ENCODE measurements at places on chromosomes 12 and 14.

DNA sequence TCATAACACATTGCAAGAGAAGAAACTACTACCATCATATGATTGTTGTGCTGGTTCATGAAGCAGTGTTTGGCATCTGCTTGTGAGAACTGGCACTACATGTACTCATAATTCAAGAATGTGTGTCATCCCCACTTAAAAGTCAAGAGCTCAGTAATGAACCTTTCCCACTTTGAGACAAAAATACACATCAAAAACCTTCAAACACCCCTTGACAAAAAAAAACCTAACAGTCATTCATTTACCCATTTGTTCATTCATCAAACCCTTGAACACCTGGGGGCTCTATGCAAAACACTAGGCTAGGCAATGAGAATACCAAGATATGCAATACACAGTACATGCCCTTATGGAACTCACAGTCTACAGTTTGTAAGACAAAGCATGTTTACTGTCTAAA, 40.0 kb downstream of the KIF21A start:
- no peak overlapping the region for H3K4me3 ChIP-seq
- no peak overlapping the region for H3K27ac ChIP-seq
- no peaks in the 10 kb centered on the region for H3K27me3 ChIP-seq

- H3K27ac ChIP-seq, result peak overlapping the region; percentile 77
- H3K4me1 ChIP-seq, result peaks cover 10% of the 10 kb centered on the region
- peak; percentile 47 for DNase-seq
- no peak overlapping the region for H3K4me3 ChIP-seq
- H3K27me3 ChIP-seq, result no peaks in the 10 kb centered on the region
Measured at GRCh38 chr12:122003651-122004611, 17.8 kb upstream of the BCL7A start.

DNA sequence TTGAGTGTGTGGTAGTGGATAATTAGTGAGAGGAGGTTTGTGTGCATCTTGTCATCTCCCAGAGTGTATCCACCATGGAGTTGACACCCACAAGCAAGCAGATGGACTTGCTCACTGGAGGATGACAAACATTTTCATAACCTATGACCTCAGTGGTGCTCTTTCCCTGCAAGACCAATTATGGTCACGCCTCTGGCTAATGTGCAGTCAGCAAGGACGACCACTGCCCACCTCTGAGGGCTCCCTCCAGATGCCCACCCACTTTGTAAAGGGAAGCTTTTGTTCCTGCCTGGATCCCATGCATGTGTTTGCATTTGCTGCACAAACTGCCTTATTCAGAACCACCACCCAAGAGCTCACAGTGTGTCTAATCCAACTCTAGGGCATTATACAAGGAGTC, 982.8 kb downstream of the TMEM121 start:
- no peaks in the 10 kb centered on the region for H3K4me1 ChIP-seq
- no peaks in the 10 kb centered on the region for H3K27me3 ChIP-seq
- H3K36me3 ChIP-seq, result no peaks in the 10 kb centered on the region
- DNase-seq, result no peak
- H3K4me3 ChIP-seq, result no peak overlapping the region

DNA sequence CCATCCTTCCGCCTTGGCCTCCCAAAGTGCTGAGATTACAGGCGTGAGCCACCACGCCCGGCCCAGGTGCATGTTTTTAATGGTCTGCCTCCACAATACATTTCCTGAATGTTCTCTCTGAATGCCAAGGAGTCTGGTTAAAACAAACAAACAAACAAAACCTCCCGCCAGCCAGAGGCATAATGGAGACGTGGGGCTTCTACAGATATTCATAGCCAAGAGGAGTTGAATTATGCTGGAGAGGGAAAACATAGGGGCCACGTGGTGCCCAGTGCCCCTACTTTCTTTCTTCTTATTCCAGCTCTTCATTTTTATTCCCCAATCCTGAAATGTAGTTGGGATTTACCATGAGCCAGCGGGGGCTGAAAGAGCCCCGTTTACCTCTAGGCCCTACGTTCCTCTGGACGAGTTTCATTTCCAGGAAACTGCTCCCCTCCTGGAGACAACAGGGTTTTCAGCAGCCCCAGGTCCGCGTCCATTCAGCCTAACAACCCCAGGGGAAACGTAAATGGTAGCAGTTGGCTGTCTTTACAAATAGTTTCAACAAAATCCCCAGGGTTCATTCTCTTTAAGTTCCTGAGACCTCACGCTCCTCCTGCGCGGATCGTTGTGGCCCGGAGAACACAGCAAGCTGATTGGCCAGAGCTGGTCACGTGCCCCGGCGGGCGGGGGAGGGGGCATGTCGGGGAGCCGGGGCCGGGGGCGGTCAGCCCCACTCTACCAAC, 108.5 kb upstream of the ESRRB start:
- no peaks in the 10 kb centered on the region for H3K27me3 ChIP-seq
- H3K27ac ChIP-seq, result no peak overlapping the region
- H3K4me3 ChIP-seq, result no peak overlapping the region

GRCh38 chr12:47851303-47851952, 31.7 kb upstream of the HDAC7 start:
- H3K4me3 ChIP-seq, result no peak overlapping the region
- H3K27ac ChIP-seq, result no peak overlapping the region
- H3K4me1 ChIP-seq, result peaks cover 7% of the 10 kb centered on the region
- no peaks in the 10 kb centered on the region for H3K27me3 ChIP-seq
- H3K36me3 ChIP-seq, result peaks cover 17% of the 10 kb centered on the region
- no peak for DNase-seq

- no peaks in the 10 kb centered on the region for H3K36me3 ChIP-seq
- H3K4me1 ChIP-seq, result peaks cover 2% of the 10 kb centered on the region
- H3K27ac ChIP-seq, result peak overlapping the region; percentile 0
- peak; percentile 87 for DNase-seq
- H3K27me3 ChIP-seq, result no peaks in the 10 kb centered on the region
- no peak overlapping the region for H3K4me3 ChIP-seq
Measured at GRCh38 chr14:64681796-64682710, 22.2 kb upstream of the PLEKHG3 start.

DNA sequence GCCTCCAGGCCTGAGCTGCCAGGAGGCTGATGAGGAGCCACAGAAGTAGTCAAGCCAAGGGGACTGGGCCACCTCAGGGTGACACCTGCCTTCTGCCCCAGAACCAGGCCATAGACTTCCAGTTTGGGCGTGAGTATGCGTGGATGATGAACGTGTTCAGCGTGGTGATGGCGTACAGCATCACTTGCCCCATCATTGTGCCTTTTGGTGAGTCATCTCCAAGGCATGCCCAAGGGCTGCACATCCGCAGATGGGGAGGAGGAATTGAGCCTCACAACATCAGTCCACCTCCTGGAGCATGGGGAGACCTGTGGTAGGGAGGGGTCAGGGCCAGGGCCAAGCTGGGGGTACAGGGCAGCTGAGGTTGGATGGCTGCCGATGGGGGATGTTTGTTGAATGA, 22.3 kb downstream of the NGB start:
- H3K27me3 ChIP-seq, result no peaks in the 10 kb centered on the region
- no peak overlapping the region for H3K4me3 ChIP-seq
- DNase-seq, result no peak
- no peaks in the 10 kb centered on the region for H3K4me1 ChIP-seq
- H3K36me3 ChIP-seq, result no peaks in the 10 kb centered on the region
- H3K27ac ChIP-seq, result no peak overlapping the region

GRCh38 chr12:75116646-75117198, 92.9 kb downstream of the KCNC2 start:
- DNase-seq, result no peak
- no peaks in the 10 kb centered on the region for H3K36me3 ChIP-seq
- H3K27ac ChIP-seq, result no peak overlapping the region

- H3K27ac ChIP-seq, result no peak overlapping the region
- H3K4me3 ChIP-seq, result no peak overlapping the region
- H3K4me1 ChIP-seq, result peaks cover 2% of the 10 kb centered on the region
- H3K36me3 ChIP-seq, result peaks cover 12% of the 10 kb centered on the region
- DNase-seq, result no peak
Measured at GRCh38 chr12:45742590-45742989, 13.1 kb downstream of the ARID2 start.

- H3K36me3 ChIP-seq, result peaks cover 9% of the 10 kb centered on the region
- peaks cover 9% of the 10 kb centered on the region for H3K4me1 ChIP-seq
- H3K27ac ChIP-seq, result peak within 1 kb of the TSS; percentile 89
- peak within 1 kb of the TSS; percentile 99 for H3K4me3 ChIP-seq
- DNase-seq, result peak; percentile 86
- no peaks in the 10 kb centered on the region for H3K27me3 ChIP-seq
Measured at GRCh38 chr12:120445911-120446843, at the start of the genes GATC and TRIAP1. Gene GATC (plus strand): TSS chr12:120446444. CDS start chr12:120446481, 37 bp downstream. Gene TRIAP1 (minus strand): TSS chr12:120446384. CDS start chr12:120446372, 12 bp downstream.

DNA sequence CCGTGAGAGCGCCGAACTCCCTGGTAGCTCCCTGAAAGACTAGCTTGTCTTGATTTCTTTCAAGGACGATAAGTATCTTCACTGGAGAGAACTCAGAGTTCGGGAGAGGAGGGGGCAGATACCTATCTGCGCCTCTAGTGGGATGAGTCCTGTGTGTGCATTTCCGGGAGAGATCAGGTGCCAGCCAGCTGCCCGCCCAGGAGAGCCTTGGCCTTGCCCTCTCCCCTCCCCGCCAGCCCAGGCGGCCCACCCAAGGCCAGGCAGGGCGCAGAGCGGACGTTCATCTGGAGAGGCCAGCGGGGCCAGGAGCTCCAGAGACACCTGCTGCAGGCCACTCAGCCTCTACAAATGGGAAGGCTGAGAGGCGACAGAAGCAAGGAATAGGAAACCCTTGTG, 1.0 kb downstream of the CD9 start:
- peak overlapping the region; percentile 77 for H3K4me3 ChIP-seq
- peak overlapping the region; percentile 95 for H3K27ac ChIP-seq
- peaks cover 22% of the 10 kb centered on the region for H3K27me3 ChIP-seq
- H3K36me3 ChIP-seq, result no peaks in the 10 kb centered on the region

GRCh38 chr14:48289701-48290100, 614.3 kb upstream of the MDGA2 start:
- H3K27ac ChIP-seq, result no peak overlapping the region
- DNase-seq, result peak; percentile 79
- no peak overlapping the region for H3K4me3 ChIP-seq
- no peaks in the 10 kb centered on the region for H3K36me3 ChIP-seq
- H3K4me1 ChIP-seq, result no peaks in the 10 kb centered on the region

GRCh38 chr12:110780448-110780847, 37.8 kb upstream of the PPP1CC start:
- H3K27ac ChIP-seq, result no peak overlapping the region
- no peak for DNase-seq
- no peaks in the 10 kb centered on the region for H3K27me3 ChIP-seq

GRCh38 chr12:25715102-25715501, 162.0 kb upstream of the LMNTD1 start:
- no peaks in the 10 kb centered on the region for H3K36me3 ChIP-seq
- no peak overlapping the region for H3K27ac ChIP-seq
- H3K4me3 ChIP-seq, result no peak overlapping the region
- DNase-seq, result no peak
- no peaks in the 10 kb centered on the region for H3K27me3 ChIP-seq
- peaks cover 11% of the 10 kb centered on the region for H3K4me1 ChIP-seq

DNA sequence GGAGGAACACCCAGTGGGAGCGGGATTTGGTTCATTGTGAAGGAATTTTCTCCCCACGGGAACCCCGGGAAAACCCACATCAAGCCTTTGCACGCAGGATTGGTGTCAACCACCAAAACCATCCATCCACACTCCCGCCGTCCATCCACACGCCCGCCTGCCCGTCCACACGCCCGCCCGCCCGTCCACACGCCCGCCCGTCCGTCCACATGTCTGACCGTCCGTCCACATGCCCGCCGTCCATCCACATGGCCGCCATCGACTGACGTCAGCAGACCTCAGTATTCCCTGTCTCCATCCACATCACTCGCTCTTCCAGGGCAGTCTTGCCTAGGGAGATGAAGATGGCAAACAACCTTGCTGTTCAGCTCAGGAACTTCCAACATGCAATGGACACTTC, 6.7 kb upstream of the GPR132 start:
- H3K4me3 ChIP-seq, result no peak overlapping the region
- DNase-seq, result no peak
- no peaks in the 10 kb centered on the region for H3K27me3 ChIP-seq
- no peaks in the 10 kb centered on the region for H3K36me3 ChIP-seq
- H3K27ac ChIP-seq, result no peak overlapping the region

- H3K27me3 ChIP-seq, result no peaks in the 10 kb centered on the region
- no peaks in the 10 kb centered on the region for H3K4me1 ChIP-seq
- H3K4me3 ChIP-seq, result no peak overlapping the region
- DNase-seq, result no peak
Measured at GRCh38 chr12:19054035-19054434, 75.5 kb upstream of the PLEKHA5 start.

- no peak overlapping the region for H3K27ac ChIP-seq
- no peak overlapping the region for H3K4me3 ChIP-seq
- H3K4me1 ChIP-seq, result no peaks in the 10 kb centered on the region
- H3K27me3 ChIP-seq, result no peaks in the 10 kb centered on the region
- DNase-seq, result peak; percentile 29
- H3K36me3 ChIP-seq, result no peaks in the 10 kb centered on the region
Measured at GRCh38 chr14:51855234-51855633, 5.2 kb upstream of the GNG2 start.

GRCh38 chr14:23066855-23067744, 9.8 kb upstream of the CDH24 start:
- H3K27me3 ChIP-seq, result no peaks in the 10 kb centered on the region
- peaks cover 21% of the 10 kb centered on the region for H3K4me1 ChIP-seq
- no peak overlapping the region for H3K27ac ChIP-seq
- DNase-seq, result no peak
- peaks cover 28% of the 10 kb centered on the region for H3K36me3 ChIP-seq
- no peak overlapping the region for H3K4me3 ChIP-seq

GRCh38 chr14:80213602-80214001, 2.3 kb upstream of the DIO2 start:
- DNase-seq, result no peak
- H3K27me3 ChIP-seq, result no peaks in the 10 kb centered on the region
- H3K27ac ChIP-seq, result no peak overlapping the region
- no peaks in the 10 kb centered on the region for H3K36me3 ChIP-seq
- H3K4me3 ChIP-seq, result no peak overlapping the region
- H3K4me1 ChIP-seq, result peaks cover 17% of the 10 kb centered on the region

GRCh38 chr12:3947781-3948180, 74.6 kb upstream of the PARP11 start:
- no peak overlapping the region for H3K4me3 ChIP-seq
- no peaks in the 10 kb centered on the region for H3K27me3 ChIP-seq
- no peaks in the 10 kb centered on the region for H3K4me1 ChIP-seq
- H3K36me3 ChIP-seq, result no peaks in the 10 kb centered on the region
- DNase-seq, result peak; percentile 49

DNA sequence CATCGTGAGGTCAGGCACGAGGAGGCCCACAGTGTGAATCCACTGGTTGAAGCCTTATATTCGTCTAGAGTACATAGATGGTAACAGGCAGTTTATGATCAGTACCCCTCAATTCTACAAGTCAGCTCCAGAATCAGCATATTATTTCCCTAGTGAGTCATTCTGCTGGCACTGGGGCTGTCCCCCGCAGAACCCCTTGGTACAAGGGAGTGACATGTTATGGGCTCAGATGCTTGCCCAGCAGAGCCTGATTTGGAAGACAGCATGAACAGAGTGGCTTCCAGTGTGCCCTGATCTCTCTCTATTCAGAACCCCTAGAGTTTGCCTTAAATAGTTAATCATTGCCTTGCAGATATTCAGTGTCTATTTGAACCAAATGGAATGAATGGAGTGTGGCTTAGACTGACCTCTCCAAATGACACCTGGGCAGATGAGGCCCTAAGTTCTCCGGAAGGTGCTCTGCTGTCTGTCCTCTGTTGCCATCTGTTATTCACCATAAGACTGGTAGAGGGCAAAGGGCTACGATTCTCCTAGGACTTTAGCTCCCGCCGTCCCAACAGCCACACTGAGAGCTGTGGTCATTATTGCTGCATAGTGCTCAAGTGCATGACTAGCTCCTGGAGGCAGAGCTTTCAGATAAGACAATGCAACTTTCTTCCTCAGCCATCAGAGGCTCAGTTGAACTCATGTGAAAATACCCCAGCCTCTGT, 41.1 kb downstream of the CACNA2D4 start:
- H3K27me3 ChIP-seq, result peaks cover 5% of the 10 kb centered on the region
- no peaks in the 10 kb centered on the region for H3K36me3 ChIP-seq
- no peak overlapping the region for H3K4me3 ChIP-seq
- no peak for DNase-seq
- H3K4me1 ChIP-seq, result no peaks in the 10 kb centered on the region
